ENCODE measurements at places on chromosomes 2 and 18.

GRCh38 chr2:46256563-46257142, 40.6 kb upstream of the EPAS1 start:
- no peak for DNase-seq

DNA sequence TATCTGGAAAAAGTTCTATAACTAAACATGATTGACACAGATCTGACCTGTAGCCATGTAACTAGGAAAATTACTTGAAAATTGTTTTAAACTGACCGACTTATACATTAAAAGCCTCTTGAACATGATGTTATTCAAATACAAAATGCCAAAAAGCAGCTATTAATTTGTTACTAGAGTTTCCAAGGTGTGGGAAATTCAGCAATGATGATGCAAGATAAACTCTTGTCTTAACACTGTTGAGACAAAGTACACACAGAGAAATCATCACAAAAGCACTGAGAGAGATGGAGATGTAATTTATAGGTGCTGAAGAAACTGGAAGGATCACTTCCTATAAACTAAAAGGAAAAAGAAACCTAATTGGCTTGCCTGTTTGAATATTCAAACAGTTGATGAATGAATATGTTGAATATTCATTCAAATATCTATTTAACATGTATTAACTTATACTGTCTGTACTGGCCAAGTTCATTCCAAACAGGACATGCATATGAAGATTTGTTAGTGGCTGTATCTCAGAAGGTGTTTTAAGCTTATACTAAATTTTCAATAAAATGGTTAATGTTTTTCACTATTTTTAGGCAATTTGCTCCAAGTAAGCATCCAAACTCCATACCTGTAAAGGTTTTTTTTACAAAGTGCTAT, 34.6 kb upstream of the WDR75 start:
- no peak for DNase-seq

GRCh38 chr18:80159713-80160636, 50.9 kb downstream of the ADNP2 start:
- peak; percentile 56 for DNase-seq

- no peak for DNase-seq
Observed at GRCh38 chr18:51235009-51235789, 37.7 kb upstream of the MEX3C start.

- no peak for DNase-seq
Observed at GRCh38 chr2:60822987-60823386, 58.4 kb upstream of the REL start.

DNA sequence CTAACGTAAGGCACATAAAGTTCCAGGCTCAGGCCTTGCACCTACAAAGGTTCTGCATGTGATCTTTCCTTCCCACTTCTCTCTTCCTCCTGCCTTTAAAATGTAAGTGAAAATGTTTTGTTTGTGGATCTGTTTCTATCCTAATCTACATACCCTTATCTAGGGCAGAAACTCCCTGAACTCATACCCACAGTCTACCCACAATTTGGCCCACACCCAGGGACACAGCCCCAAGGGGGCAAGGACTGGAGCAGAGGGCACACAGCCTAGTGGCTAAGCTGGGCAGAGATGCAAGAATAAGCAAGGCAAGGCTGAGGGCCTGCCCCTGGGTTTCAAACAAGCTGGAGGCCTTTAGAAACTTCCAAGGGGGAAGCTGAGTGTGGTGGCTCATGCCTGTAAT, 71.0 kb downstream of the HS1BP3 start:
- DNase-seq: no peak

GRCh38 chr2:237490009-237490711, 3.1 kb downstream of the MLPH start:
- no peak for DNase-seq

GRCh38 chr2:203824603-203825002, 43.0 kb upstream of the CTLA4 start:
- DNase-seq: no peak

- DNase-seq: no peak
Observed at GRCh38 chr2:31563273-31563839, 17.4 kb downstream of the SRD5A2 start.

GRCh38 chr18:79664525-79665125, 15.0 kb upstream of the CTDP1 start:
- no peak for DNase-seq

GRCh38 chr2:228417956-228418355, 236.5 kb upstream of the SPHKAP start:
- DNase-seq: no peak

- DNase-seq: no peak
Observed at GRCh38 chr2:109507828-109508227, 105.9 kb downstream of the SEPTIN10 start.
